Thymus (tissue), 14 donors: ENCODE measurements at places on chromosomes 6 and 20.
A peak's percentile ranks its signal among the peaks of the same experiment; 100 is the strongest.

- peaks cover 8% of the 10 kb centered on the region for H3K4me1 ChIP-seq
- no peaks in the 10 kb centered on the region for H3K27me3 ChIP-seq
- H3K4me3 ChIP-seq, result no peak overlapping the region
- DNase-seq, result no peak
These were observed 198.7 kb downstream of the GMPR start for GRCh38 chr6:16437095-16437494.

GRCh38 chr20:16498526-16499253, 74.6 kb downstream of the KIF16B start:
- DNase-seq, result no peak
- no peak overlapping the region for H3K27ac ChIP-seq
- no peaks in the 10 kb centered on the region for H3K4me1 ChIP-seq
- H3K4me3 ChIP-seq, result no peak overlapping the region

- DNase-seq, result no peak
- no peaks in the 10 kb centered on the region for H3K27me3 ChIP-seq
- no peak overlapping the region for H3K4me3 ChIP-seq
- H3K36me3 ChIP-seq, result no peaks in the 10 kb centered on the region
- H3K27ac ChIP-seq, result no peak overlapping the region
These were observed 24.0 kb upstream of the DDO start for GRCh38 chr6:110439356-110439755.

GRCh38 chr6:21738180-21739094, 144.9 kb downstream of the SOX4 start:
- H3K27me3 ChIP-seq, result no peaks in the 10 kb centered on the region
- no peak overlapping the region for H3K27ac ChIP-seq
- no peak overlapping the region for H3K4me3 ChIP-seq

DNA sequence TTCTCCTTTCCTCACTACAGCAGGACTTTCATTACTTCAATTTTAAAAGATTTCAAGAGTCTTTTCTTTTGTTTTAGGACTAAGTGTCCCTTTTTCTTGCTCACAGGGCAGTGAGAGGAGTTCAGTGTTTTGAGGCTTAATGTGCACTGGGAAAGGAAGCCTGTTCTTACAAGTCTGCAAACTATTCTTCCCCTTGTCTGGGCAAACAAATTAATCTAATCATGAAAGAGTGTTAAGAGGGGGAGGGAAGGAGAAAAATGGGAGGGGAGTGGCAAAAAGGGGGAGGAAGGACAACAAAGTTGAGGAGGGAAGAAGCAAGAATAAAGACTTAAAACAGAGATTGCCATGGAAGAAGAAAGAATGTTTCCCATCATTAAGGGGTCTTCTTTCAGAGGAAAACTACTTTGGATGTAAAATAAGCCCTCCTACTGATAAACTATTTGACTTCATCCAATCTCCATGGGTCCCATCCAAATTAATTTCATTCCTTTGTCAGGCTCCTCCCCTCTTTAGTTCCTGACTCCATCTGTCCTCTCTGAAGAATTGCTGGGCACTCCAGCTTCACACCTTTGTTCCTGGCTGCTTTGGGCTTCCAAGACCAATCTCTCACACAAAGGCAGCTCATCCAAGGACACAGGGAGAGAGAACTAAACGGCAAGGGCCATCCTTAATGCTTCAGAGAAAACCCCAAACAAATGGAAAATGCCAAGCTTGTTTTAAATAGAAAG, 244.5 kb downstream of the TPBG start:
- H3K27me3 ChIP-seq, result no peaks in the 10 kb centered on the region
- H3K4me1 ChIP-seq, result no peaks in the 10 kb centered on the region
- DNase-seq, result no peak

- H3K4me1 ChIP-seq, result peaks cover 4% of the 10 kb centered on the region
- H3K4me3 ChIP-seq, result no peak overlapping the region
- peaks cover 5% of the 10 kb centered on the region for H3K36me3 ChIP-seq
- H3K27me3 ChIP-seq, result no peaks in the 10 kb centered on the region
These were observed 1.5 kb downstream of the EPM2A start for GRCh38 chr6:145733810-145734209.

- no peaks in the 10 kb centered on the region for H3K27me3 ChIP-seq
- no peaks in the 10 kb centered on the region for H3K36me3 ChIP-seq
- no peak for DNase-seq
- no peaks in the 10 kb centered on the region for H3K4me1 ChIP-seq
- H3K4me3 ChIP-seq, result no peak overlapping the region
These were observed 164.8 kb upstream of the TBX18 start for GRCh38 chr6:84929212-84929611.

GRCh38 chr6:154206996-154207395, 149.6 kb downstream of the IPCEF1 start:
- no peaks in the 10 kb centered on the region for H3K27me3 ChIP-seq
- no peak overlapping the region for H3K4me3 ChIP-seq
- H3K4me1 ChIP-seq, result no peaks in the 10 kb centered on the region

GRCh38 chr6:9977411-9977810, 437.5 kb downstream of the TFAP2A start:
- no peaks in the 10 kb centered on the region for H3K36me3 ChIP-seq

DNA sequence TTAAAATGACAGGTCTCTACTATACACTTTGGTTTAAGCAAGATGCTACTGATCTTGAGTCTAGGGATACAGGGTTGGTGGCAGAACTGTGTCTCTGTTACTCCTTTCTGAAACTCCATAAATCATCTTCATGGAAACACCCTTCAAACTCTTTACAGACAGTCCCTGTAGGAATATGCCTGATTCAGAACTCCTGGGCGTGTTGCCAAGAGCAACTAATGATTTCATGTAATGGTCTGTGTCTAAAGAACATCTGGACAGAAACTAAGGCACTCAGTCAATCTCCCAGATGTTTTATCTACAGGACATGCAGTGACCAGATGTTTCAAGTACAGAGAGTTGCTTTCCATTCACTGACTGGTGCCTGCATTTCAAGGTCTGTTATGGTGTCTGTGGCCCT, 464.4 kb upstream of the CHD6 start:
- no peaks in the 10 kb centered on the region for H3K27me3 ChIP-seq
- no peaks in the 10 kb centered on the region for H3K36me3 ChIP-seq
- H3K4me3 ChIP-seq, result no peak overlapping the region

- H3K27me3 ChIP-seq, result no peaks in the 10 kb centered on the region
- H3K4me1 ChIP-seq, result peaks cover 46% of the 10 kb centered on the region
- peak overlapping the region; percentile 94 for H3K27ac ChIP-seq
- peak overlapping the region; percentile 7 for H3K4me3 ChIP-seq
These were observed 463 bp upstream of the HLA-DMB start for GRCh38 chr6:32941214-32941768.

DNA sequence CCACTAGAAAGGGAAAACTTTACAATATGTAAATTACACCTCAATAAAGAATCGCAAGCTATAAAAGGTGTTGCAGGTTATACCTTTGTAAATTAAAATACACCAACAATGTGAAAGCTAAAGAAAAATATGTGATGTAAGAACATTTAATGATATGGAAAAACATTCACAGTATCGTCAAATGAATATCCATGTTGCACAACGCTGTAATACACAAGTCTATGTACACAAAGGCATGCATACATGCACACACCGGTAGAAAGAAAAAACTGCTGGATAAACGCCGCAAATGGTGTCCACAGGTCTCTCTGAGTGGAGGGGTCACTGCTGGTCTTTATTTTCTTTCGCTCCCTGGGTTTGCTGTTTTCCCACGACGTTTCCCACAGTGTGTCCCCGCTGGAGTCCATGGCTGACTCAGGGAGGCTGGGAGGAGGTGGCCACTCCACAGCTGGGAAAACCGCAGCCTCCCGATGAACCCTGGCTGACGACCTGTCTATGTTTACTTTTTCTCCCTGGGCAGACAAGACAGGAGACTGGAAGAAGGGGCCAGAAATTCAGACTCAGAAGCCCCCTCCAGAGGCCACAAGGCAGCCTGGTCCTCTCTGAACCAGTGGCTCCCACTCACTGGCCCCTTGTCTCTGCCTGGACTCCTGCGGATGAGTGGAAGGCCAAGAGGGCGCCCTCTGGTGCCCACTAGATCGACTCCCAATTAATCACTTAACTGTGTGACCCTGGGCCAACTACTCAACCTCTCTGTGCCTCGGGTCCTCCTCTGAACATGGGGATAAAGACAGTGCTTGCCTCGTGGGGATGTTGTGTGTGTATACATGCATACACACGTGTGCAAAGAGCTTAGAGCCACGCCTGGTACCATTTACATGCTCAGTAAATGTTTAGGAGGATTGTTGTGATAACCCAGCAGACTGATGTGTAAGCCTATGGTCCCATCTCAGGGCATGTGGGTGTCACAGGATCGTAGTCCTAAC, 12.8 kb upstream of the BPI start:
- H3K4me3 ChIP-seq, result no peak overlapping the region
- no peak overlapping the region for H3K27ac ChIP-seq
- DNase-seq, result no peak
- H3K4me1 ChIP-seq, result no peaks in the 10 kb centered on the region

DNA sequence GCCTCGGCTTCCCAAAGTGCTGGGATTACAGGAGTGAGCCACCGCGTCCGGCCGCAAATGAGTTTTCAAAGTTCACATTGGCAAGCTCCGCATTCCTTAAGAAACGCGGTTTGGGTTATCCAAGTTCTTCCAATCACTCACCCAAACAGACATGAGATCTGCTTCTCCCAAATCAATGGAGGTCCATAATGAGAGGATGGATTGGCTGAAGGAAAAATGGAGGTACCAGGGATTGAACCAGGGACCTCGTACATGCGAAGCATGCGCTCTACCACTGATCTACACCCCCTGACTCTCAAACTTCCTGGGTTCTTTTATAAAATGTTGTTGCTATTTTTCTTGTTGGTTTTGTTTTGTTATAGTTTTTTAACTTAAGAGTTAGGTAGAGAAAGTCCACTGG, 170.0 kb downstream of the GPX5 start:
- H3K27me3 ChIP-seq, result peaks cover 59% of the 10 kb centered on the region
- H3K36me3 ChIP-seq, result no peaks in the 10 kb centered on the region
- no peaks in the 10 kb centered on the region for H3K4me1 ChIP-seq
- no peak overlapping the region for H3K27ac ChIP-seq

GRCh38 chr20:4329232-4329631, 313.9 kb upstream of the RNF24 start:
- no peaks in the 10 kb centered on the region for H3K27me3 ChIP-seq
- H3K4me3 ChIP-seq, result no peak overlapping the region
- H3K36me3 ChIP-seq, result no peaks in the 10 kb centered on the region
- no peak overlapping the region for H3K27ac ChIP-seq

DNA sequence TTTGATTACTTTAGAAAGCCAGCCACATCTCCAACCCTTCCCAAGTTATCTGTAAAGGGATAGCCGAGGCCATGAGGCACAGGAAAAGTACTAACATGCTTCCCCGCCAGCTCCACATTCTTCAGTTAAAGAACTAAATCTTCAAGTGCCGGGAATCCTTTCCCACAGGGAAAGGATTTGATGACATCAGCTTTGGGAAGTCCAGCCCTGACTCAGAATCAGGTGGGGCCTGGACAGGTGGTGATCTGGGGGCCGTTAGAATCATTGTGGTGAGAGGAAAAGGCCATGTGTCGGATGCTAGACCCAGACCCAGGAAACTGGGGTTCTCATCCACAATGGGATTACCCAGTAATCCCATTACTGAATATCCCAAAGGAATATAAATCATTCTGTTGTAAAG, 580.0 kb downstream of the QKI start:
- H3K4me3 ChIP-seq, result no peak overlapping the region
- H3K27ac ChIP-seq, result no peak overlapping the region
- no peak for DNase-seq
- no peaks in the 10 kb centered on the region for H3K36me3 ChIP-seq

GRCh38 chr20:37382482-37383120, 36.7 kb downstream of the SRC start:
- no peaks in the 10 kb centered on the region for H3K27me3 ChIP-seq
- no peak overlapping the region for H3K4me3 ChIP-seq
- H3K27ac ChIP-seq, result no peak overlapping the region
- DNase-seq, result no peak
- no peaks in the 10 kb centered on the region for H3K36me3 ChIP-seq

DNA sequence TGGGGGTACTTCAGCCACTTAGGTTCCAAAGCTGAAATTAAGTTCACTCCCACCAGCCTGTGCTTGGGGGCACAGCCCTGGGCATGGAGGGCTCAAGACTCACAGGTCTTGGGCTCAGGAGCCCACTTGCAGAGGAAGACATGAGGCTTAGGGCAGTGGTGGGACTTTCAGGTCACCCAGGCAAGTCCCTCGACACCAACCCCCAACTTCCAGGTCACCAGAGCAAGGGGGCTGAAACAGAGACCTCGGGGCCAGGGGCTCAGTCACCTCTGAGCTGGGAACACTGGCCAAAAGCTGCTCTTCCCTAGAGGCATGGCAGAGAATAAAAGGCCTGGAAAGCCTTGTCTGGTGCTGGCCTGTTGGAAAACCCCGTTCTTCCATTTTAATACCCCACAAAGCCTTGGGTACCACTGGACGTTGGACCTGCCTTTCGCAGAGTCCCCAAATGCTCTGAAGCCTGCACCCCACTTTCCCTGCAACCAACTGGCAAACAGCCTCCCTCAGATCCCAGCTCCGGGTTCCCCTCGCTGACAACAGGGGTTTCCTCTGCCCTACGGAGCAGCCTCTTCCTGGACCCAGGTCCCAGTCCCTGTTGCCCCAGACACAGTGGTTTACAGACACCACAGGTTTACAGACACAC, 160.9 kb upstream of the PMEPA1 start:
- H3K27me3 ChIP-seq, result no peaks in the 10 kb centered on the region
- no peak for DNase-seq
- H3K36me3 ChIP-seq, result no peaks in the 10 kb centered on the region
- no peak overlapping the region for H3K4me3 ChIP-seq
- H3K4me1 ChIP-seq, result no peaks in the 10 kb centered on the region

DNA sequence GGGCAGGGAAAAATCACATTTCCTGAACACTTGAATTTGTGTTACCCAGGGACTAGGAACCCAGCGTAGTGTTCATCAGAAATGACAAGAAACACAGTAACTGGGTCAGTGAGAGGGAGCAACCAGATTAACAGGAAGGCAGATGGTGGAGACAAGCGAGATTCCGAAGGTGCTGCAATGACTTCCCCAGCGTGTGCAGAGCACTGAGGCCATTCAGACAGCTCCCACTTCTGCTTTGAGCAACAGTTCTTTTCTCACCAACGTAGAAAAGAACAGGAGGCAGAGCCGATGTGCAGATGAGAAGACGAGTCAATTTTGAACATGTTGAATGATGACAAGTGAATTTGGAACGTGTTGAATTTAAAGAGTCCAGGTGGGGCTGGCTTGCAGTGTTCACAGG, 63.1 kb upstream of the IFNGR1 start:
- H3K4me1 ChIP-seq, result no peaks in the 10 kb centered on the region
- H3K27me3 ChIP-seq, result no peaks in the 10 kb centered on the region
- no peaks in the 10 kb centered on the region for H3K36me3 ChIP-seq
- H3K4me3 ChIP-seq, result no peak overlapping the region

GRCh38 chr20:38997622-38998021, 35.5 kb downstream of the DHX35 start:
- H3K4me1 ChIP-seq, result no peaks in the 10 kb centered on the region
- peaks cover 18% of the 10 kb centered on the region for H3K36me3 ChIP-seq
- no peaks in the 10 kb centered on the region for H3K27me3 ChIP-seq

DNA sequence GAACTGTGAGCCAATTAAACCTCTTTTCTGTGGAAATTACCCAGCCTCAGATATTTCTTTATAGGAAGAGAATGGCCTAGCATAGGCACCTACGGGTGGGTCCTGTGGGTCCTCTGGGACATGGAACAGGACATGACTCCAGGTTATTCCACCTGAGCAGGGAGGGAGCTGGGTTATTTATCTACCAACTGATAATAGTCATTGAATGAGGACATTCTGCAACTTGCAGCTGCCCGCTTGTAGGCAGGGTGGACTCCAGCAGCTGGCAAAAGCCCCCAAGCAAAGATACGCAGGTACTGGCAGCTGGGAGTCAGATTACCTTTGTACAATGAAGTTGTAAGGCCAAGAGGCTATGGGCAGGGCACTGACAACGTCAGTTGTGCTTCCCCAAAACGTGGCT, 1.4 kb upstream of the BANF2 start:
- H3K27ac ChIP-seq, result no peak overlapping the region
- DNase-seq, result no peak
- H3K4me3 ChIP-seq, result no peak overlapping the region
- H3K36me3 ChIP-seq, result no peaks in the 10 kb centered on the region
- H3K4me1 ChIP-seq, result no peaks in the 10 kb centered on the region
